ENCODE measurements at places on chromosomes 13 and 19.

- no peak for DNase-seq
Observed at GRCh38 chr13:33537676-33538075, 252.1 kb upstream of the STARD13 start.

- no peak for DNase-seq
Observed at GRCh38 chr13:97246596-97247158, 24.5 kb downstream of the MBNL2 start.

DNA sequence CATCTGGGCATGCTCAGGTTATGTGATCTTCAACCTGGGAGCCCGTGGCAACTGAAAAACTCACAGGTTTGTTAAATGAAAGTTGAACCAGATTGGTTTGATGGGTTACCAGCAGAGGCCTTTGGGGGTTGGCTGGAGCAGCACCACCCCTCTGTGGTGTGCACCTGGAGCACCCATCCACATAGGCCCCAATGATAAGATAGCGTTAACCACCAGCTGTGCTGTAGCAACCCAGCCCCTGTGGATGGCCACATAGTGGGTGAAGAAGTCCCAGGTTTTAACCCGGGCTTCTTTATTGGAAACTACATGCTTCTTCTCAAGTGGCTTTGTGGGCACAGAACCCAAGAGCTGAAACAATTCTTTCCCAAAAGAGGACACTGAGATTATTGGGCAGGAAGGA lies 22.6 kb upstream of the MTIF3 start:
- no peak for DNase-seq

DNA sequence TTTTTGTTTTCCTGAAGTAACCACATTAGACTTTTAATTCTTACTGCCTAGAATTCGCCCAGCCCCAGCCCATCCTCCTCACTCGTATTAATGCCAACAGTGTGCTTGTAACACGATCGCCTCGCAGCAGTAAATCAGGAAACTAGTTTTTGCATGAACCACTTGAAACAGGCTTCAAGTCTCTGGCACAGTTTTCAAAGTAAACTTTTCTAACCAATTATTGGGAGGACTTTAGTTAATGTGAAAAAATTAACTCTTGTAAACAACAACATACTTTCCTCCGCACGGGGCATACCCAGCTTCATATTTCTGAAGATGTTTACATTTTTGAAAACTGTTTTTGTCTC lies 39.2 kb downstream of the TNFRSF19 start:
- DNase-seq, result no peak

- no peak for DNase-seq
Observed at GRCh38 chr19:40594255-40594654, 6.9 kb upstream of the LTBP4 start.

DNA sequence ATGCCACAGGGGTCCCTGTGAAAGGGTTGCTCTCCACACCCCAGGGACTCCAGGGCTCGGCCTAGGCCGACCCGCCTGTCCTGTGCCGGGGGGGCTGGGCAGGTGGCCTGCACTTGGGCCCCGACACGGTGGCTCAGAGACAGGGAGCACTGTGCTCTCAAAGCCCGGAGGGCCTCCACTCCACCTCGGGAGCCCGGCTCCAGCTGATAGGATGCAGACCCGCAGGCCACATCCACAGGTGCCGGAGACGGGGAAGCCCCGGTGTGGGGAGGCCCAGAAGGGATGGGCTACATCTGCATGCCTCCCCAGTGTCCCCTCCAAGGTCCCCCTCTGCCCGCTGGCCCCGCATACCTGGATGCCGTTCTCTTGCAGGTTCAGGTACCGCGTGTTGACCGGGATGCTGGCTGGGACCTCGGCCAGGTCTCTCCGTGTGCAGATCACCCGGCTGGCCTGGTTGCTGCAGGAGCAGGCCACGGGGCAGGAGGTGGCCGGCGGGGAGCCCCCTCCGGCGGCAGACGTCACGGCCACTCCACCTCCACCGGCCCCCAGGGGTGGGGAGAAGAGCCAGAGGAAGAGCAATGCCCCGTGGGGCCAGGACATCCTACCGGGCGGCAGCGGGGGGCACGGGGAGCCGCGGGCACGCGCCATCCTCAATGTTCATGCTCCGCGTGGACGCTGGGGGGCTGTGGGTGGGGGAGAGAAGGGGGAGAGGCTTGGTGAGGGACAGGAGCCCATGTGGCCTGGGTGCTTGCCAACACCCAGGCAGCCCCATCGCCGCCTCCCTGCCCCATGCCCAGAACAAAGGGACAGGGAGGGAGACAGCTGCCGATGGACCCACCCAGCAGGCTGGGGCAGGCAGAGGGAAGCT lies 19.8 kb downstream of the LRRC4B start:
- DNase-seq, result no peak

- DNase-seq, result no peak
Observed at GRCh38 chr13:59635589-59635988, 528.1 kb downstream of the DIAPH3 start.

DNA sequence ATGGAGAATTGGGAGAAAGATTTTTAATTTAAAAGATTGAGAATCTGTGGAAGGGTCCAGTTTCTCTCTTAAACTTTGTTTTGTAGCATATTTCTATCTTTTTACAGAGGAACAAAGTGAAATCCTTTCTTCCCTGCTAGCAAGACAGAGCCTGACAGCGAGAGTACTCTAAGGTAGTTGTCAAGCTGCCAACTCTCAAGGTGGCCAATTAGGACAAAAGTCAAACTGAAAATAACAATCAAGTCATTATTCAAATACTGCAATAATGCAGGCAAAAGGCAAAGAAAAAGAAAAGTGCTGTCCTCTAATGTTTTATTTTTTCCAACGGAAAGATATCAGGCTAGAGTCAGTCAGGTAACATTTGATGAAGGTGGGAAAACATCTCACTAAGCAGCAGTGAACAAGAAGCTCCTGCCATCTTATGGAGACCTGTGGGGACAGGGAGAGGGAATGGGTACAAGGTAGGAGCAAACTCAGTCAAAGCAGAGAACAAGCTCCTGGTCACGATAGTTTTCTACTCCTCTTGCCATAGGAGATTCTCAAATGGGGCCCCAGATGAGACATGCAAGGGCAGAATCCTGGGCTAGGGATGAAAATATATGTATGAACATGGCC lies 801.9 kb upstream of the SLITRK1 start:
- no peak for DNase-seq

GRCh38 chr13:30142486-30143211 lies 164.7 kb downstream of the KATNAL1 start:
- no peak for DNase-seq

GRCh38 chr19:498977-499623 lies 2.8 kb downstream of the MADCAM1 start:
- no peak for DNase-seq

GRCh38 chr19:11019824-11020223 lies 59.0 kb downstream of the SMARCA4 start:
- DNase-seq, result no peak

DNA sequence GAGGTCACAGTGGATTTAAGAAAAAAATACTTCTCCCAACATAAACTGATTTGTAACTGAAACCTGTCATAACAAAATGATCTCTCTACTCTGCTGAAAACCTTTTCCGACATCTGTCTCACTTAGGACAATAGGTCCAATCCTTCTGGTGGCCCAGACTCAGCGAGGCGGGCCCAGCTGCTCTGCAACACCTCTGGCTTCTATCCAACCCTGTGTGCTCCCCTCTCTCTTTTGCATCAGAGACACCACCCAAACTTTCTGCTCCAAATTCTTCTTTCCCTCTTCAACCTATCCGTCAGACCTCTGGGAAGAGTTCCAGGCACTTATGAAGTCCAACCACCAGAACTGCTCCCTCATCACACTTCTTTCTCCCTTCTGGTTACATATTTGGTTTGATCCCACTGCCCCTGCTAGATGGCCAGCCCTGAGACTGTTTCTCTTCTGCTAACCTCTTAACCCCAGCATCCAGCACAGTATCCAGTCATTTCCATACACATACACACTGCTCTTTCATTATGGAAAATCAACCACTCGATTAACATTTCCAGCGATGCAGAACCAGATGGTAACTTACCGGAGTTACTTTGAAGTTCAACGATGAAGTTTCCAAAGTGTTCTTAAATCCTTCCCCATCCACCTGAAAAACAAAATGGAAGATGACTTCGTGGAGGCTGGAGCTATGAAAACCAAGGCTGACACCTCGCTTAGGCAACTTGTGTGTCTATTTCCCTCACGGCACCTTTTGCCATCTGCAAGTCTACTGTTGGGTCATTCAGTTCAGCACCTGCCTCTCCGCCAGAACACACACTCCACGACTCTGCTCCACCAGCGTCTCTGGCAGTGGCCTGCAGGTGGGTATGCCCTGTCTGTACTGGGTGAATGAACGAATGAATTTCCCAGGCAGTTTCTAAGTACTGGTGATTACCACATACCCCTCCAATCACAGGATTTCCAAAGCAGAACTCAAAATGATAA lies 9.4 kb downstream of the SAFB2 start:
- DNase-seq, result no peak

- no peak for DNase-seq
Observed at GRCh38 chr19:5112681-5113575, 144.0 kb downstream of the KDM4B start.

DNA sequence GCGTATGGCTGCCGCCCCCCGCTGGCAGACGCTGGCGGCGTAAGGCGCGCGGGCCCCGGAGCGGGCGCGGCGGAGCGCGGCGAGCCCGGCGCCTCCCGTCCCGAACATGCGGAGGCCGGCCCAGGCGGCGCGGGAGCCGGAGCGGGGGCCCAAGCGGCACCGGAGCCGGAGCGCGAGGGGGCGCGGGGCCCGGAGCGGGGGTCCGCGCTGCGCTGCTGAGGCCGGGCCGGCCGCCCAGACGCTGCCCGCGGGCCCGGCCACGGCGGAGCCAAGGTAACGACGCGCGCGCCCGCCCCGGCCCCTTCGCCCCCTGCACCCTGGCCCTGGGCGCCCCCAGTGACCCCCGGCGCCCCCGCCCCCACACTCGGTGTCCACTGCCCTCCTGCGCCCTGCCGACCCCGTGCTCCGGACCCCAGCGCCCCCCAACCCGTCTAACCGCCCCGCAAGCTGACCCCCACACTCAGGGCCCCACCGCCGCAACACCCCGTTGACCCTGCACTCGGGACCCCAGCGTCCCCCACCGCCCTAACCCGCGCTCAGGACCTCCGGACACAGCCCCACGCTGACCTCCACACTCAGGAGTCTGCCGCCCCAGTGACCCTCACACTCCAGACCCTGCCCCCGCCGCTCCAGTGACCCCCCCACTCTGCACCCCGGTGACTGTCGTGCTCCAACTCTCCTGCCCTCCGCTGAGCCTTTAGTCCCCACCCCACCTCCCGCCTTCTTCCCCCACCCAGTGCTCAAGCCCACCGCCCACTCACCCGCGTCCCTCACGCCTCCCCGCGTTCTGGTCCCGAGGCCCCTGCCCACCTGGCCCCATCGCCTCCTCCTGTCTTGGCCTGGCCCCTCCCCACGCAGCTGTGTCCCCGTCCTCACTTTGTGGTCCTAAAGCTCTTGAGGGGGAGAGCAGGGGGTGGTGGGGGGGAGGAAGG lies at the start of gene CSNK1G2:
TSS of gene CSNK1G2 (plus strand) at position 27 of the 932 bp plus-strand sequence. CDS start 28,601 bp downstream, outside the sequence.
- DNase-seq, result no peak

DNA sequence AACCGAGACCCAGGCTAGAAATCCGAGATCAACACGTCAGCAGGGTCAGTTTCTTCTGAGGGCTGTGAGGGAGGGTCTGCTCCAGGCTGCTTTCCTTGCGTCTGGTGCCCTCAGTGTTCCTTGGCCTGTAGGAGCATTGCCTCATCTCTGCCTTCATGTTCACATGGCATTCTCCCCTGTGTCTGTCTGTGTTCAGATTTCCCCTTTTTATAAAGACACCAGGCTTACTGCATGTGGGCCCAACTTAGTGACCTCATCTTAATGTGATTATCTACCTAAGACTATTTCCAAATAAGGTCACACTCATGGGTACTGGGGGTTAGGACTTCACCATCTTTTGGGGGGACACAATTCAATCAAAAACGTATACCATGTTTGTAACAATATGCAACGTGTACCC lies 57.2 kb upstream of the C1QTNF9 start:
- no peak for DNase-seq

DNA sequence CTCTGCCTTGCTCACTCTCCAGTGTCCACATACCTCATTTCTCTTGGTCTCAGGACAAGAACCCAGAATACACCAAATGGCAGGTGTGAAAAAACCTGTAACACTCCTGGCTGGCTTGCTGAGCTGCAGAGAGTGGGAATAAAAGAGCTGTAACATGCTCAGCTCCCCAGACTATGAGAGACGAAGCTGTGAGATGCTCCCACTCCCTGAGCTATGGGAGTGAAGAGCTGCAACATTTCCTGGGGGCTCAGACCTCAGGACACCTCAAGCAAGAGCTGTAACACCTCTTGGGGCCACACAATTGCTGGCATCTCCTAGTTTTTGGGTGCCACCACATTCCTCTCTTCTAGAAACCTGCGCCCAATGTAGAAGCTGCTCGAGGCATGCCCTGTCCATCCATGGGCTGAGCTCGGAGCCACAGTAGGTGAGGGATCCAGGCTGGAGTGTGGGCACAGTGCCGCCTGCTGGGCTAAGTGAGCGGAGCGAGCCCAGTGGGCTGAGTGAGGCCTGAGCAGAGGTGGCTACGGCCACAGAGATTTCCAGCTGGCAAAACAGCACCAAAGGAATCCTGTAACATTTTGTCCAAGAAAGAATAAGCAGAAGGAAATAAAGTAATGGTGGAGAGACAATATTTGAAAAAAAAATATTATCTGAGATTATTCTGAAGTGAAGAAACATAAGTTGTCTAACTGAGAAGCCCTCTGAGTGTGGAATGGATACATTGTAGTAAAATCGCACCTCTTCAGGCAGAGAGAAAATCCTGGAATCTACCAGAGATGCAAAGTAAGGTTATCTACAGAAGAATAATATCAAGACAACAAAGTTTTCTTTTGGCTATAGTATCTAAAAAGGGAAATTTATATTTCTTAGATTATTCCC lies 186.2 kb upstream of the PCDH9 start:
- no peak for DNase-seq

GRCh38 chr13:41606646-41607045 lies 149.3 kb downstream of the RGCC start:
- DNase-seq, result no peak

DNA sequence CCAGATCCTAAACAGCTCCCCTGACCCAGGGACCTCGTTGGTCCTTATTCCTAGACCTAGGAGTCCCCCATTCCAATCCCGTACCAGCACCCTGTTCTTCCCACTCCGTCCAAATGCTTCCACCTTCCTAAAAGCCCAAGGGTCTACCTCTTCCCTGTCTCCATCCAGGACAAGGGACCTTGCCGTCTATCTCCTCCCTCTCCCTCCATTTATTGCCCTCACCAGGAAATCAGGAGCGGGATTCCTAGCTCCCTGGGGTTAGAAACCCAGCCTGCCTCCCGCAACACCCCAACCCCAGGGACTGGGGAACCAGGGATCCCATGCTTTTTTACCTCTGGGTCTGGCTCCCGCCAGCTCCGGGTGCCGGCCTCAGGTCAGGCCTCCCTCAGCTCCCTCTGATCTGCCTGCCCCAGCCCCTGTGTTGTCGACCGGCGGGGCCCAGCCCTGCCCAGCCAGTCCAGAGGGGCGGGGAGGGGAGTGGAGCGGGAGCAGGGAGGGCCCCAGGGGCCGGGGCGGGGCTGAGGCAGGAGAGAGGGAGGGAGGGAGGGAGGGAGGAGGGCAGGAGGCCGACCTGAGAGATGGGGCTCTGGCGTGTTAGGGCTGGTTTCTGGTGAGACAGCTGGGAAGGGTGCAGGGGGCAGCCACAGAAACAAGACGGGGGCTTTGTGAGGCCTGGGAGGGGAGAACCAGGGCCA lies at the start of gene B3GNT8:
TSS of gene B3GNT8 (minus strand) at position 423 of the 695 bp plus-strand sequence. CDS start 596 bp downstream, outside the sequence.
- peak; percentile 81 for DNase-seq

Measured in GM20000 (cell line).